ENCODE measurements at places on chromosomes 16 and 17.

GRCh38 chr17:16489431-16489830 lies 2.6 kb downstream of the LRRC75A start:
- DNase-seq: no peak

DNA sequence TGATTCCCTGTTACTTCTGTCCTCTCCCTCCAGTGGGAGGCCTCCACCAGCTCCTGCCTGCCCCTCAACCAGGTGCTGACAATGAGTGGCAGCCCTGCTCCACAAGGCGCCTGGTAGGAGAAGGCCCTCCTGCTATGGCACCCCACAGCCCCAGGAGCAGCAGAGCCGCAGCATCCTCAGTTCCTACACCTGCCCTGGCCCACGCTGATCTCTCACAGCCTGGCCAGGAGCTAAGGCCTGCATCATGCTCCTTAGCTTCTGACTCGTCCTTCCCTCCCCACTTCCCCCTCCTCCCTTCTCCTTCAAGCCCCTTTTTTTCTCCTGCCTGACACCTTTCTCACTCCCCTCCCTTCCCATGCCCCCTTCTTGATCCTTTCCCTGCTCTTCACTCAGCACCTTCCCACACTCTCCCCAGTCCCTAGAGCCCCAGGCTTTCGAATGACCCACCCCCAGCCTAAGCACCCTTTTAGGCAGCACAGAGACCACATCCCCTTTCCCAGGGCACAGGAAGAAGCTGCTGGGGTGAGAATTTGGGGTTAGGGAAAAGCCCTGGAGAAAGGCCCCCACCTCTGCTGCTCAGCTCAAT lies 6.5 kb downstream of the PROCA1 start:
- no peak for DNase-seq

GRCh38 chr16:55239723-55240122 lies 84.3 kb upstream of the IRX6 start:
- no peak for DNase-seq

- DNase-seq: no peak
These were observed 50.7 kb downstream of the NUP93 start for GRCh38 chr16:56780646-56781045.

DNA sequence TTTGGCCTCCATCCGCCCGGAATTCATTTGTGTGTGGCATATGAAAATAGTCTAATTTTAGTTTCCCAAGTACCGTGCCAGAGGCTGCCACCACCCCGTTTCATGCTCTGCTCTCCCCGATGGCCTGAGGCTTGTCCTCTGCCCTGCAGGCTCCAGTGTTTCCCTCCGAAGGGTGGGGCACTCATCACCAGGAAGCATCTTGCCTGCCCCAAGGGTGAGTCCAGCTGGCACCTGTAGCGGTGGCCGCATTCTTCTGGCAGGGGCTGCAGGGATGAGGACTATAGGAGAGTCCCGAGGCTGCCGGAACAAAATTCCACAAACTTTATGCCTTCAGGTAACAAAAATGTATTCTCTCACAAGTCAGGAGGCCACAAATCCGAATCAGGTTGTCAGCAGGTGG lies 23.1 kb upstream of the CMIP start:
- DNase-seq: no peak

All from NCI-H1694 (cell line).